Right atrium auricular region (tissue), 2 donors: ENCODE measurements at places on chromosomes 3 and 15.

DNA sequence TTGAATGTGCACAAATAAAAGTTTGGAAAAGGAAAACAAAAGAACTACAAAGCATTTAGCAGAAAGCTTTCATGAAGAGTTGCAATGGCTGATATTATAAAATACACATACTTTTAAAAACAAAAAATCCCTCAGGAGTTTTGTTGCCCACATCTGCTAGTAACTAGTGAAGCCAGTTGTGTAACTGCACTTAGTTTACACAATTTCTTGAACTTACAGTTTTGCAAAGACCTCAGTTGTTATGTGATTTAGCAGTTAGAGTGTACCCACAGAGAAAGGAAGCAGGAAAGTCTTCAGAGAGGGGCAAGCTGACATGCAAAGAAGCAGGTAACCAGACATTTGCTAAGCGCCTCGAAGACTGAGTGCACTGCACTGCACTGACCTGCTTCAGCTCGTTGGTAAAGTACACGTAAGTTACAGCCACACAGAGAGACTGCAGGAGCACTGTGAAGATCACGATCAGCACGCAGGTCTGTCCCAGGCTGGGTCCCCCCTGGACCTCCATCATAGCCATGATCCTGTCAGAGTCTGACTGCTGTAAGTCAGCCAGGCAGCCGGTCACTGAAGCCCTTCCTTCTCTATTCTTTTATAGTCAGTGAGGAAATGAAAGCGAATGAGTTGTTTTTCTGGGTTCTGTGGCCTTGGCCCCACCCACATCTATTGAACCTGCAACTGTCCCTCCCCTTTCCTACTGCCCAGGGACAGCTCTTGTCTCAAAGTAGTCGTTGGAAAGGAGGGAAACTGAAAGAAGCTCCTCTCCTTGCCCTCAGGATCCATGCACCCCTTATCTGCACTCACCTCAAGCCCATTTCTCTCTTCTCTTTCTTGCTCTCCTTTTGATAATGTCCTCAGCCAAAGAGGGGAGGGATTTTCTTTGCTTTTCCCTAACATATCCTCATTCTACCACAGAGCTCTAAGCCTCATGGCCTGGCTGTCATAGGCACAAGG, at the start of gene TNFSF10:
Gene TNFSF10 (minus strand): TSS at position 560 of the 948 bp plus-strand sequence. CDS start 46 bp downstream, at position 514.
- peak; percentile 80 for DNase-seq

DNA sequence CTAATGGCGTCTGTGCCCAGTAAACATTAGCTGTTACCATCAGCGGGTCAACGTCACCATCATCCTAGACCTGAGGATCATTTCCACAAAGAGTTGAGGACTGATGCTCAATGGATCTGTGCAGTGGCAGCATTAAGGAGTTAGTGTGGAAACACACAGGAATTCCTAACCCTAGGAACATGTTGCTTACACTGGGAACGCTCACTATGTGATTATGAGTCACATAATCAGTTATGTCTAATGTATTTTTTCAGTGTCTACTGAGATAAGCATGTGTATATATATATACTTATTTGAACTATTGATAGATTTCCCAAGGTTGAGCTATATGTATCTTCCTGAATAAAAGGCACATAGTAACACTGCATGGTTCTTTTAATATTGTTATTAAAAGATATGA, 19.0 kb downstream of the ARNT2 start:
- no peak for DNase-seq

DNA sequence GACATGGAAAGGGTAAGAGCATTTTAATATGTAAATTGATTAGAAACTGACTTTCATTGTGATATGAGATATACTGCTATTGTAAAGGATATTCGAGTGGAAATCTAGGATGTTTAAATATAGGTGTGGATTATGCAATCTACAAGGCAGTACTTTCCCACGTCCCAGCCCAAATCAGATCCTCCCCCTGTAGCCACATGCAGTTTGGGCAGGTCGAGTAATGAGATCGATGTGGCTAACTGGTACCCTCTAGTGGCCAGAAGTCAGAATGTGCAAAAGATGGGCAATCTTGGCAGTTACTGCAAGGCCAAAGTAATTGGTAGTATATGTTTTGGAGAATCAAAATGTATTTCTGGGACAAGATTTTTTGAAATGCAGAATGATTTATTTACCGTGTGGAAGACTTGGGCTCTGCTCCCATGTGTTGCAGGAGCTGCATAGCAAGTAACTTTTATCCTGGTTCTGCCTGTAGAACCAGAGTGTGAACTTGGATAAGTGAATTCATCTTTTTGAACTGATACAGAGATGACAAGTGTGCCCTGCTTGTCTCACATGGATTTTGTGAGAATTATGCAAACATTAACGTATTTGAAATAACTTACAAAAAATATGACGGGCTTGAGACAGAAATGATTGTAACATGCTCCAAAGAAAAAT, 94.5 kb upstream of the ADAMTSL3 start:
- DNase-seq = no peak

DNA sequence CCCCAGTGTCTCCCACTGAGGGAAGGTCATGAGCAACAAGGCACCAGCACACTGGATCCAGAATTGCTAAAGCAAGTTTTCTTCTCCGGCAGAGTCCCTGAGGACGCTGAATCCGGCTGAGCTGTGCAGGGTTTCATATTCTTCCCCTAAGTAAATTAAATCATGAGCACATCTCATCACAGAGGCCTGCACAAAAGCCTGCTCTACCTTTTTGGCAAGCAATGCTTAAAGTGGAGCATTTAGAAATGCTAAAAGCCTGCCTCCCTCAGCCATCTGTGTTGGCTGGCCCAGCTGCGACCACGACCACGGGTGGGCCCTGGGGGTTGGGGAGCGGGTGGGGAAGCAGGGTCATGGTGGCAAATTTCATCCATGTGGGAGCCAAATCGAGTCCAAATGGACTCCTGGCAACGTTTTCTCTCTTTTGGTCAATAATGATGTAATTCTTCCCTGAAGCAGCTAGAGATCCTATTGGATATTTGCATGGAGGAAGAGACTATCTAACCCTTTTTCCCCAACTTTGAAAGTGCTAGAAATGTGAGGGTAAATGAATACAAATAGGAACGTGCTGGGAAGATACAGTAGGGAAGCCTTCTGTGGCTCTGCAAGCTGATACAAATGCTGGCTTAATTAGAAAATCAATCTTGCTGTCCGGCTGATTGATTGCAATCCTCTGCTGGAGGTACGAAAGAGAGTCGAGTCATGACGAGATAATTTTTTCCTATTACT, 532.8 kb upstream of the TBL1XR1 start:
- peak; percentile 65 for DNase-seq

- no peak for DNase-seq
Measured at GRCh38 chr3:13134879-13135206, 61.6 kb upstream of the IQSEC1 start.
